ENCODE measurements at places on chromosomes 1 and 21.

GRCh38 chr1:18234790-18235242, 127.2 kb downstream of the IGSF21 start:
- DNase-seq: no peak

DNA sequence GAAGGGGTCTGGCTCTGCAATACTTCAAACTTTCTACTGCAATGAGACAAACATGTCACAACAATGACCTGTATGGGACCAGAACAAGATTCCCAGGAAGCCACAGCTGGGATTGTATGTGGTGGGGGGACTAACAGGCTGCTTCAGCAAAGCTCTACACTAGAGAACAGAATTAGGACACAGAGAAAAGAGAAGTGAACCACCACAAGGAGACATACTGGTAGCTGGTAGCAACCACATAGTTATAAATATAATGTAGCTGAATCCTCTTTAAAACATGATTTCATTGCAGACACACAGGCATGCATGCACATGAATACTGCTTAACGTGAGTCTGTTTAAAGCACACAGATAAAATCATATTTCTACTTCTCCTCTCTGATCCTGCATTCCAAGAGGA, 3.5 kb upstream of the ILDR2 start:
- no peak for DNase-seq

- DNase-seq: no peak
Observed at GRCh38 chr1:18385239-18385790, 95.4 kb upstream of the KLHDC7A start.

GRCh38 chr1:208291923-208292711, 47.9 kb upstream of the PLXNA2 start:
- no peak for DNase-seq

- DNase-seq: no peak
Observed at GRCh38 chr1:39412892-39413291, 78.5 kb upstream of the BMP8A start.

GRCh38 chr1:220527908-220528678, at the start of gene MARK1:
MARK1 (plus strand) TSS chr1:220528136; CDS start chr1:220528823, 687 bp downstream.
- no peak for DNase-seq

DNA sequence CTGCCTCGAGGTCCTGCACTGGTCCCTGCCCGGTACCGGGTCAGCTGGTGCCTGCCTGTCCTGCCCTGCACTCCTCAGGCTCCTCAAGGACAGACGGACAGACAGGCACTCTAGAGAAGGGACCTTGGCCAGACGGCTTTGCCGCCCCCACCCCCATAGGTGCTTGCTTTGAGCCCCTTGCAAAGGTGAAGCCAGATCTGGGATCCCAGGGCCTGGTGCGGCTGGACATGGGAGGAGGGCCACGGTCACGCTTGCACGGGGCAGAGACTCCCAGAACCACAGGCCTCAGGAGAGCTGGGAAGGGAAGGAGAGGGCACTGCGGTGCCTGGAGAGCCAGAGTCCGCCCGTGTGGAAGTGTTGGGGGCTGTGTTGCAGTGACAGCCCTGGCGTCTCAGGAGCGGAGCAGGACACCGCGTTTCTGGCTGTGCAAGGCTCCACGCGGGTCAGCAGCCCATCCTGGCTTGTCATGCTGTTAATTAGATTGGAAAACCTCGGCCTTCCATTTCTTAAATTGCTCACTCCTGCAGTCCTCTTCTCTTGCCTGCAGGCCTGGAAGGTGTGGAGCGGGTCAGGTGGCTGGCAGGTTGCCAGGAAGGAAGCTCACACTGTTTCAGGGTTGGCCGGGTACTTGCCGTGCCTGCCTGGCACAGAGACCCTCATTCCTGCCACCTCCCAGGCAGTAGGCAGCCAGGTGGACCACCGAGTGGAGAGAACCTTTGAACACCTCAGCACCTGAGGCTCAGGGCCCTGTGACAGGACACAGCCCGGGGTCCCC, 16.3 kb downstream of the COL18A1 start:
- DNase-seq: no peak

- DNase-seq: peak; percentile 53
Observed at GRCh38 chr1:173043253-173043652, 7.5 kb downstream of the TNFSF18 start.

DNA sequence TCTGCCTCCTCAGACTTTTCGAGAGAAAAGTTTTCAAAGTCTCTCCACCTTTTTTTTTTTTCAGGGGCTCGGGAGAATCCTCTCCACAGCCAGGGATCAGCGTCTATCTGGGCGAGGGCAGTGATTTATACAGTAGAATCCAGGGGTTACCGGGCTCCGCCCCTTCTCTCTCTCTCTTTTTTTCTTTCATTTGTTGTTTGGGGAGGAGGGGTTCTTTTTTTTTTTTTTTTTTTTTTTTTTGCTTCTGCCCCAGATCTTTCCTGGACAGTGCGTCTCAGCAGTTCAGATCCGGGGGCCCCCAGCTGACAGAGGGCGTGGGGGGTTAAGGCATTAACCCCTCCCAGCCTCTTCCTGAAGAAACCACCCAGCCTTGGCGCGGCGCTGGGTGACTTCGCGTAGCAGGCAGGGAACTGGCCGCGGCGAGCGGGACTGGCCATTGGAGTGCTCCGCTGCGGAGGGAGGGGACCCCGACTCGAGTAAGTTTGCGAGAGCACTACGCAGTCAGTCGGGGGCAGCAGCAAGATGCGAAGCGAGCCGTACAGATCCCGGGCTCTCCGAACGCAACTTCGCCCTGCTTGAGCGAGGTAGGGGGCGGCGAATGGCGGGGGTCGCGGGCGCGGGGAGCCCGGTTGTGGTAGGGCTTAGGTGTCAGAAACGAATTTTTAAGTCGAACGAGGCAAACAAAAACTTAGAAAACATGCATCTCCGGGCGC, at the start of gene S1PR1:
TSS of gene S1PR1 (plus strand) at position 504 of the 713 bp plus-strand sequence. CDS start 1,966 bp downstream, outside the sequence.
- DNase-seq: peak; percentile 74

DNA sequence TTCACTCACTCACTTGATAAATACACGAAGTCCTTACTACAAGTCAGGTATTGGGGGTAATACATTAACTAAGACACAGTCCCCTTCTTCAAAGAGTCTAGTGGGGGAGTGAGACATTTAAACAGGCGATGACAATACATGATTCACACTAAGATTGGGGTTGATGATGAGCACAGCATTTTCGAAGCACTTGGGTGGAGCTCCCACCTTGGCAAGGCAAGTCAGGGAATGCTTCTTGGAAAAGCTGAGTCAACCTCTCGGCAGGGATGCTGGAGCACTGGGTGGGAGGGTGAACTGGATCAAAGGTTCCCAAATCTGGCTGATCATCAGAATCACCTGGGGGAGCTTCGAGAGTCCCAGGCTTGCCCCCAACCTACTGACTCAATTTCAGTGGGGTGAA, 57.9 kb upstream of the ENAH start:
- DNase-seq: peak; percentile 31

GRCh38 chr1:213250041-213250440, 199.0 kb downstream of the RPS6KC1 start:
- DNase-seq: no peak

GRCh38 chr1:3905953-3906671, 6.0 kb upstream of the C1orf174 start:
- no peak for DNase-seq

GRCh38 chr1:12601700-12602658, 16.0 kb downstream of the DHRS3 start:
- DNase-seq: no peak

DNA sequence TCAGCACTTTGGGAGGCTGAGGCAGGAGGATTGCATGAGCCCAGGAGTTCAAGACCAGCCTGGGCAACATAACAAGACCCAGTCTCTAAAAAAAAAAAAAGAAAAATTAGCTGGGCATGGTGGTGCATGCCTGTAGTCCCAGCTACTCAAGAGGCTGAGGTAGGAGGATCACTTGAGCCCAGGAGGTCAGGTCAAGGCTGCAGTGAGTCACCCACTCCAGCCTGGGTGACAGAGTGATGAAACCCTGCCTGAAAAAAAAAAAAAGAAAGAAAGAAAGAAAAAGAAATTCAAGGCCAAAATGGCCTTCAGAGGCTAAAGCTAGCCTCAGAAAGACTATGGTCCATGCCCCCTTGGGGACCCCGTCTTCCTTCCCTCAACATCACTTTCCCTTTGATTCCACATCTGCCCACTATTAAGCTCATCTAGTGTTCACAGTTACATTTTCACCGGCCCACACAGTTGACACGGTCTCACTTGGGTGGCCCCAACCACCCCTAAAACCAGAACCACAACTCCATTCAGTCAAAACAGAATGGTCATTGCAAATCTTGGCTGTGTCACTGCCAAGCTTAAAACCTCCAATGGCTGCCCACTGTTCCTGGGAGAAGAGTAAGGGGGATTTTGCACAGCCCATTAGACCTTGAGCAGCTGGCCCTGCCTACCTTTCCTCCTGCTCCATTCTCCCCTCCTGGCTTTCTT, 2.1 kb upstream of the CAPN8 start:
- DNase-seq: no peak

DNA sequence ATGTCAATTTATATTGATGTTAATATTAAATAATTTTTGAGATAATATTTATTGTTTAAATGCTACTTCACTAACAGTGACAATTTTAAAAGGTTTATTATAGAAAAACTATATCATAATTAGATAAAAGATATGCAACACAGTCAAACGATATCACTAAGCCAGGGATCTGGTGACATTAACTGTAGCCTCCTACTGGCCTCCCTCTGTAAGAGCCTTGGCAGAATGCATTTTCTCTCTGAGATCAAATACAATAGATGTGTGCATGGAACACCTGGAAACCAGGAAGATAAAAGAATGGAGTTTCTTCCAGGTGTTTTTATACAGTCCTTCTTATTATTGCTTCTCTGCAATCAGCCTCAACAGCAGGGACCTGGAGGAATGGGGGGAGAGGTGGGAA, 1762.1 kb downstream of the BRINP3 start:
- peak; percentile 37 for DNase-seq

DNA sequence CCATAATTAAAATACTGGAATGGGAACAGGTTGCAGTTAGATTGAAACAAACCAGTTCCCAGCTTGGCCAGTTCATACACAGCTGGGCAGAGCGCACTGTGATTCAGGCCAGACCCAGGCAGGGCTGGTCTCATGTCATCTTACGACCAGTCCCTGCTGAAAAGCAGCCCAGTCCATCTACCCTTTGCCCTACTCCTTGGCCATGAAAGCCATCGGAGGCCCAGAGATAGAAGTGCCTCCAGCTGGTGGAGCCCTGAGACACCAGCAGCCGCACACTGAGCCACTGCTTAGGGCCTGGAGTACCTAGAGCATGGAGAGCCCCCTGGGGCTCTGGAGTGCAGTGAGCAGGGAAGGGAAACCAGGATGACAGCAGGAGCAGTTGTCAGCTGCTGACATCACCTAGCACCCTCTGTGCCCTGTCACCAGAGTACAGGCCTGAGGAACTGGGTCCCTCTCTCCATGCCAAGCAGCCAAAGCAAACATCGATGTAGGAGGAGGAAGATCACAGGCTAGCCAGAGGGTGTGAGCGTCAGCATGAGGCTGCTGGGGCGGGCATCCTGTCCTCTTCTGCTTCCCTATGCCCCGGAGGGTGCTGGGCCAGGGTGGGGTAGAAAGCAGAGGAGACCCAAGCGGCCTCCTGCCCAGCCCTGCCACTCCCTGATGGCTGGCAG, 34.2 kb upstream of the TMEM125 start:
- no peak for DNase-seq

DNA sequence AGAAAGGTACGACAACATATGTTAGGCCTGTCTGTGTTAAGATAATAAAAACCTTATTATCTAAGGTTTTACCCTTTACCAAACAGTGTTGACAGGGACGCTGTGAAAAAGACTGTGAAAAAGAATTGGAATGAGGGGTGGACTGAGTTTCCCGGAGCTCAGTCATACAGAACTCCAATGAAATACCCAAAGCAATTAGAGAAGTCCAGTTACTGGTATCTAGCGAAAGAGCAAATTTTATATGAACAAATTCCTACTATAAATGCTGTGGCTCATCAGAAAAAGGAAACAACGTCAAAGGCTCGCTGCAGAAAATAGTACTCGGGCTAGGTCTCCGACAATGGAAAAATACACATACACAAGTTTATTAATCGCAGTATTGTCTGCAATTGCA, 708 bp upstream of the RBBP5 start:
- DNase-seq: no peak

DNA sequence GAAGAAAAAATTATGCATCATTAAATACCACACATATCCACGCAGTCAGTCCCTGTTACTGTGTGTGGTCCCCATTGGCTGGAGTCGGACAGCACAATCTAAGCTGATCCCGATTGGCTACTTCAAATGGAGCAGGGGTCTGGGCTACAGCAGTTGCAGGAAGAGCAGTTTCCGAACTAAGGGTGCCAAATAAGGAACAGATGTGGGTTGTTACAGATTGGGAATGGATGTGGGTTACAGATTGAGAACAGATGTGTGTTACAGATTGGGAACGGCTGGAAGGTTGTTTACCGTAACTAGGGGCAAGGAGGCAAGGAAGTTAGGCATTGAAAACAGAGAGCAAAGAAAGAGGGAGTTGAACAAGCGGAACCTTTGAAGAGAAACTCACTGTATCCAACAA, 19.9 kb downstream of the OR2L13 start:
- DNase-seq: peak; percentile 70

- DNase-seq: no peak
Observed at GRCh38 chr1:228157729-228158126, 7.9 kb upstream of the IBA57 start.

- no peak for DNase-seq
Observed at GRCh38 chr1:96997717-96998116, 276.1 kb downstream of the PTBP2 start.

DNA sequence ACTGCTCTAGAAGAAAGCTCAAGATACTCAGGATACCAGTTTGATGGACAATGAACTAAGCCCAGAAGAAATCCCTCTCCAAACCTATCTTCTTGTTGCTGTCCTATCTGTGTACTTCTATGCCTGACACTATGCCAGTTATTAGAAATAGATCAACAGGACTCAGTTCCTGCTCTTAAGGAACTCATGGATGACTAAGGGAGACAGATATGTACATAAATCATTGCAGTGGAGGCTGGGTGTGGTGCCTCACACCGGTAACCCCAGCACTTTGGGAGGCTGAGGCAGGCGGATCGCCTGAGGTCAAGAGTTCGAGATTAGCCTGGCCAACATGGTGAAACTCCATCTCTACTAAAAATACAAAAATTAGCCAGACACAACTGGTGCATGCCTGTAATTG, 42.4 kb upstream of the AK4 start:
- DNase-seq: peak; percentile 30

- no peak for DNase-seq
Observed at GRCh38 chr1:96340686-96341085, 380.9 kb upstream of the PTBP2 start.

- DNase-seq: no peak
Observed at GRCh38 chr21:39885119-39885848, 18.0 kb downstream of the PCP4 start.

Measured in HCEC 1CT (cell line).